ENCODE measurements at places on chromosomes 13 and 19. TPM values are rescaled to one million over a fixed set of nuclear protein-coding genes. Genes with fewer than 3 reads are reported as not detected.

DNA sequence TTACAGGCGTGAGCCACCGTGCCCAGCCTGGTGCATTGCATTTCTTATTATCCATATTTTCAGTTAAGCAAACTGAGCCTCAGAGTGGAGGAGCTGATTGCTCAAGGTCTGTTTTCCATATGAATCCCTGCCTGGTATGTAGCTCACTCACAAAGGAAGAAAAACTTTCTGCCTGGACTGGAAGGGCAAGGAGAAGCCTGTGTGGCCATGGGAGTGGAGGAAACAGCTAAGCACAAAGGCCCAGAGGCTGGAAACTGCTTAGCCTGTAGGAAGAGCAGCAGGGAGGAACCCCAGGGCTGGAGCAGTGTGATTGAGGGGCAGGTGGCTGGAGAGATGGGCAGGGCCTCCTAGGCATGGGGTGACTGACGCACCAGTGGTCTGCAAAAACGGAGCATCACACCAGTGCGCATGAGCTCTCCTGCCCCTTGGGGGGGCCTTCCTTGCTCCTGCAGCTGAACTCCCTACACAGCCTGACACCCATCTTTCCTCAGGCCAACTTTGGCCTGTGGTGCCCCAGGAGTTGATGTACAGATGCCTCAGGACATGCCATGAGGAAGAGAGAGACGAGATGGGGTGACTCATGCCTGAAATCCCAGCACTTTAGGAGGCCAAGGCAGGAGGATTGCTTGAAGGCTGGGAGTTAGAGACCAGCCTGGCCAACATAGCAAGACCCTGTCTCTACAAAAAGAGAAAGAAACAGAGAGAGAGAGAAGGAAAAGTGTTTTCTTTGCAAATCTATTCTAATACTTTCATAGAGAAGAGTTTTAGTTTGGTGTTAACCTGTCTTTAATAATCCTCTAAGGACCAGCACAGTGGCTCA, 2.8 kb upstream of the HNRNPM start:
- no peak for DNase-seq

DNA sequence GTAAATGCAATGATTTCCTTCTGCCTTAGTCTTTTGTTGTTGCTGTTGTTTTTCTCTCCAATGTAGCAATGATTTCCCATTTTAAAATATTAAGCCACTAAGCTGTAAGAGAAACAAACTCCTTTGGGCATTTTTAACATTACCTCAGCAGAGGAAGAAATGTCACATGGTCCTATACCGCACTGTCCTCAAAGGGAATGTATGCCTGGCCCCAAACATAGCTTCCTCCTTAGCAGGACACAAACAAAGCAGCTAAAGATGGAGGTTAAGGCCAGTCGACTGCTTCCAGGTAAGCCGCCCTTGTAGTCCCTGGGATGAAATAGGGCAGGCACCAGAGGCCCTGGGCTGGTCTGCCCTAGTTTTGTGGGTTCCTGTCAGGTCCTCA, 249.0 kb downstream of the TSHZ3 start:
- DNase-seq: no peak

DNA sequence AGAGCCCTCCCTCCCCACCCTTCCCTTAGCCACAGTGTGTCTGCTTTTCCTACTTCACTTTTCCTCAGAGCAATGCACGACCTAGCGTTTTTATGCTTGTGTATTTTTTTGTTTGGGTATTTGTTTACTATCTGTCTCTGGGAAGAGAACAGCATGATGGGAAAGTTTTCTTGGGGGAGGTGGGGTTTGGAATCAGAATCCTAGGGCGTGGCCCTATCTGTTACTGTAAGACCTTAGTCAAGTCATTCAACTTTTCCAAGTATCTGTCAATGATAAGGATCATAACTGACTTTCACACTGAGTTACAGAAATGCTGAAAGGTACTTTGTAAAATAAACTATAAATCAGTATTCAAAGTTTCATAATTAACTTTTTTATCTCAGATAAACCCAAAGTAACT, 146.3 kb upstream of the WASF3 start:
- no peak for DNase-seq

GRCh38 chr13:34750078-34750931, 191.8 kb upstream of the NBEA start:
- no peak for DNase-seq

DNA sequence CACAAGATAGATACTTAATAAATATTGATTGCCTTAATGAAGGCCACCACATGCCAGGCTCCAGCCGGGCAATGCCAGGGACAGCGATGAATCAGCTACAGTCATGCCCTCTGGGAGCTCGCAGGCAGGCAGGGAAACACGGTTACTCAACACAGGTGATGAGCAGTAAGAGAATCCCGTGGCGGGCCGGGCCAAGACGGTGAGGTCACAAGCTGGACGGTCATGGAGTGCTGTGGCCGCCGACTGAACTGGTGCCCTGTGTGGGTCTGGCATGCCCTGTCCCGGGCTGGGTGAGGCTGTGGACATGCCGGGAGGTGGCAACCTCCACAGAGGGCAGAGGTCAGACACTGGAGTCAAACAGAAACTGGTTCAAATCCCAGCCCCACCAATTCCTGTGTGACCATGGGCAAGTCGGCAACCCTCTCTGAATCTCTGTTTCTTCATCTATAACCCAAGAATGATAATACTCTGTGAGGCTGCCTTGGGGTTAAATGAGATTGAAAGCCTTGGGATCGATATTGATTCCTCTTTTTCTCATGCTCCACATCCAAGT, 13.2 kb upstream of the PAK4 start:
- no peak for DNase-seq

DNA sequence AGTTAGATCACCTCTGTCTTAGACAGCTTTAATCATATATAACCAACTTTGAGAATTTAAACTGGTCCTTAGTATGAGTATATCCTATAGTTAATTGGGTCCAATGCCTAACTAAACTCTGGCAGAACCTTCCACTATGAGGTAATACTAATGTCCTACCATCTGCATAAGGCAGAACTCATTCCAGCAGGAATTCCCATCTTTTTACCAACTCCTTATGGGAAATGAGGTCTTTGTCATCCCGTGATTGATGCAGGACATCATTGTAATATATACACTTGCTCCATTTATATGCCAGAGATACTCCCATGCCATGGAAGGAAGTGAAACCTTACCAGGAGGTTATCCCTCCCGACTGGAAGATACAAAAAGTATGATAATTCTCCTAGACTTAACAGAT, 2.8 kb downstream of the KCTD4 start:
- no peak for DNase-seq

Gene RAB20
- 2.8 TPM for total RNA-seq

Gene ARHGEF1
- total RNA-seq: 365 TPM

Gene GSX1
- not detected for total RNA-seq
